ENCODE measurements at places on chromosomes 13 and 19. TPM values are rescaled to one million over a fixed set of nuclear protein-coding genes. Genes with fewer than 3 reads are reported as not detected.

TNFSF13B gene
- 0.93 TPM for total RNA-seq

SPACA4 gene
- total RNA-seq, result not detected

DNA sequence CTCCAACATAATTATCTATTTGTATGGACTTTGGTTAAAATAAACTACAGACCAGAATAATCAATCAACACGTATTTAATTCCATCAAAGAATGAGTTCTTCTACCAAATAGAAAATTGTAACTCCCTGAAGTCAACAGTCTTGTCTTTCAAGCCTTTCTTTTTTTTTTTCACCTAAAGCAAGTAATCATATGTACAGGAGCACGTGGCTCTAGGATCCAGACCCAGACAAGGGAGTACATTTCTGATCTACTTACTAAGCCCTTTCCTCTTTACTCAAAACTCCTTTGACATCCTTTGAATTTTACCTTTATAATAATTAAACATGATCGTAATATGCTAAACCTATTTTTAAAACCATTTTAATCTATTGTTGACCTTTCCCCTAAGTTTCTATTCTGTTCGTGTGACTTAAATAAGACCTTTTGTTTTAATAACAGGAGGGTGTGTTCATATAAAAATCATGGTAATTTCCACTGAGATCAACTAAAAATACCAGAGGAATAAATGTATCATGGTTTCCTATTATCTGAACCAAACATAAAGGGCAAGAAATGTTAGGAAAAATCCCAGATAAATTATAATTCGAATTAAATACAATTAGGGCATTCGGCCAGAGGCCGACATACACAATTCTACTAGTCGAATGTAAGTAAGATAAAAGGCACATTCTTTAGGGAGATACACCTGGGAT is 1.7 kb downstream of the SLC7A1 start:
- H3K27me3 ChIP-seq, result peaks cover 25% of the 10 kb centered on the region
- H3K4me1 ChIP-seq, result peaks cover 5% of the 10 kb centered on the region
- no peak for DNase-seq
- H3K27ac ChIP-seq, result no peak overlapping the region
- peak overlapping the region; percentile 83 for H3K4me3 ChIP-seq

SBK2 gene
- total RNA-seq, result 3.3 TPM

DNA sequence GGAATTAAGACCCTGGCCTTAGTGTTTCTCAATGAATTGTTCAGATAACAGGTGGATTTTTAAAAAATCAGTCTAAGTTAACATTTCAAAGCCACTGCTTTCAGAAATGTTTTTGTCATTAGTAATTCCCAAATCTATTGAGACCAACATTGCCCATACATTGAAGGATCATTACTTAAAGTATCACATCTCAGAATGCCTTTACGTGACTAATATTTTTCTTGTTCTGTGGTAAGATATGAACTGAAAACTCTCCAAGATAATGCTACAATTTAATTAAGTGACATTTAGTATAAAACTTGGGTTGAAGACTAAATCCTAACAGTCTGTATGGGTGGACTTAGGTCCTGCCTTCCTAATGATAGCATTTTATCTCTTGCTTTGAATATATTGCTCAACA is 59.4 kb upstream of the POSTN start:
- H3K4me1 ChIP-seq, result no peaks in the 10 kb centered on the region
- H3K4me3 ChIP-seq, result no peak overlapping the region
- H3K27me3 ChIP-seq, result no peaks in the 10 kb centered on the region
- DNase-seq, result no peak
- H3K27ac ChIP-seq, result no peak overlapping the region

- no peaks in the 10 kb centered on the region for H3K4me1 ChIP-seq
- H3K27me3 ChIP-seq, result no peaks in the 10 kb centered on the region
- H3K4me3 ChIP-seq, result no peak overlapping the region
- H3K27ac ChIP-seq, result no peak overlapping the region
- no peak for DNase-seq
Observed at GRCh38 chr13:95858286-95859075, 181.5 kb downstream of the DNAJC3 start.

DNA sequence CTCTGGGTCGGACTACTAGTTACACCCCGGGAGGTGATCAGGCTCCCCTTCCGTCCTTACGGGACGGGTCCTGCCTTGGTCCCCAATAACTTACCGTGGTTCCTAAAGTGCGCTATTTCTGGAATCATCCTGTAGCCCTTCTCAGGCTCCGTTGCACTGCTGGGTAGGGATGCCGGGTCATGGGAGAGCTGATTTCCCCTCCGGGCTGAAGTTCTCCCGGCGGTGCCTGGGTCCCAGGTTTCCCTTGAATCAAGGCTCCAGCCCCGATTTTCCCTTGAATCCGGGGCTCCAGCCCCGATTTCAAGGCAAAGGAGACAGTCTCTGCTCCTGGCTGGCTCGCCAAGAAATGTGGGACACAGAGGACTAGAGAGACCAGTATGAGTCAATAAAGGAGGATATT is 43.4 kb downstream of the ZNF493 start:
- H3K36me3 ChIP-seq, result peaks cover 9% of the 10 kb centered on the region
- H3K27me3 ChIP-seq, result no peaks in the 10 kb centered on the region
- DNase-seq, result no peak
- no peak overlapping the region for H3K27ac ChIP-seq
- no peaks in the 10 kb centered on the region for H3K4me1 ChIP-seq

CD79A gene
- not detected for total RNA-seq

- no peak overlapping the region for H3K27ac ChIP-seq
- H3K4me3 ChIP-seq, result peak overlapping the region; percentile 96
- no peaks in the 10 kb centered on the region for H3K27me3 ChIP-seq
- DNase-seq, result no peak
- peaks cover 5% of the 10 kb centered on the region for H3K4me1 ChIP-seq
Observed at GRCh38 chr19:9835507-9835949, 410 bp downstream of the PIN1 start.

DNA sequence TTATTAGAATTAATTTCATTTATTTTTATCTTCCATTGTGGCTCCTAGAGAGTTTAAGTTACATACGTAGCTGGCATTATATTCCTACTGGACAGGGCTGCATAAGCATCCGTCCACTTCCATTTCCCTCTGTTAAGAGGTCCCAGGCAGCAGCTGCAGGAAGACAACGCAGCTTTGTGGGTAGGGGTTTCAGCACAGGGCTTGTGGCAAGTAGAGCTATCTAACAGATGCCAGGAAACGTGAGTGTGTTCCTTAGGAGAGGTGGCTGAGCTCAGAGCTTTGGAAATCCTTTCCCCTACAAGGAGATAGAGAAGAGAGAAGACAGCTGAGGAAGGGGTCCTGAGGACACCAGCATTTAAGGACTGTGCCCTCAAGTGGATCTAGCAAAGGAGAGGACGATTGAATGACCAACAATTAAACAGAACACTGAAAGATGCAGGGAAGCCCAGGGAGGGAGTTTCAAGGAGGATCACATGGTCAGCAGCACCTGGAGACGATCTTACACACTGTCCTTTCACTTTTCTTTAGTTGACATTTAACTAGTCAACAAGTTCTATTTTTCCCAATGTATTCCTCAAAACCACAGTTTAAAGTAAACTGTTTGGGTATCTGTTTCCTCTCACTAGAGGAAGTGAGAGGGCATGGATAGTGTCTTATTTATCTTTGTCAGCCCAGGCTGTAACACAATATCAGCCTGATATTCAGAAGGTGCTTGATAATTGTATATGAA is 2.3 kb upstream of the N4BP2L1 start:
- no peak overlapping the region for H3K27ac ChIP-seq
- no peak overlapping the region for H3K4me3 ChIP-seq
- H3K27me3 ChIP-seq, result peaks cover 34% of the 10 kb centered on the region
- DNase-seq, result no peak
- no peaks in the 10 kb centered on the region for H3K4me1 ChIP-seq

ZNF541 gene
- total RNA-seq, result not detected

- no peak overlapping the region for H3K27ac ChIP-seq
- no peak overlapping the region for H3K4me3 ChIP-seq
- no peaks in the 10 kb centered on the region for H3K27me3 ChIP-seq
- H3K4me1 ChIP-seq, result peaks cover 6% of the 10 kb centered on the region
- no peaks in the 10 kb centered on the region for H3K36me3 ChIP-seq
- no peak for DNase-seq
Observed at GRCh38 chr13:103884101-103884723, 818.0 kb upstream of the SLC10A2 start.

DNA sequence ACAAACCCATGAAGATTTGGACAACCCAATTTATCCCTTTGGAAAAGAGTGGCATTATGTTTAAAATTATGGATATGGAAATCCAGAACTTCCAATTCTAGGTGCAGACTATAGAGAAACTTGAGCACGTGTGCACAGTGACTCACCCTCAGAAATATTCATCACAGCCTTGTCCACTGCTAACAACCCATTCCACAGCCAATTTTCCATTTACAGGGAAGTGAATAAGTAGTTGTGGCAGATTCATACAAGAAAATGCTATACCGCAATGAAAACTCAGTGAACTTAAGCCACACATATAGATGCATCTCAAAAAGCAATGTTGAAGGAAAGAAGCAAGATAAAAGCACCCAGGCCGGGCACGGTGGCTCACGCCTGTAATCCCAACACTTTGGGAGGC is 133.3 kb downstream of the USP12 start:
- no peak overlapping the region for H3K4me3 ChIP-seq
- DNase-seq, result no peak
- no peaks in the 10 kb centered on the region for H3K4me1 ChIP-seq

GRCh38 chr19:10111405-10111811 is at the start of gene P2RY11:
Gene P2RY11 (plus strand): TSS chr19:10111693. CDS start chr19:10111722, 29 bp downstream.
- H3K36me3 ChIP-seq, result peaks cover 46% of the 10 kb centered on the region
- no peak within 1 kb of the TSS for H3K27ac ChIP-seq
- peaks cover 3% of the 10 kb centered on the region for H3K4me1 ChIP-seq

Data from endodermal cell (in vitro differentiated cells).